ENCODE measurements at places on chromosomes 5 and 9. TPM values are rescaled to one million over a fixed set of nuclear protein-coding genes. Genes with fewer than 3 reads are reported as not detected.

DNA sequence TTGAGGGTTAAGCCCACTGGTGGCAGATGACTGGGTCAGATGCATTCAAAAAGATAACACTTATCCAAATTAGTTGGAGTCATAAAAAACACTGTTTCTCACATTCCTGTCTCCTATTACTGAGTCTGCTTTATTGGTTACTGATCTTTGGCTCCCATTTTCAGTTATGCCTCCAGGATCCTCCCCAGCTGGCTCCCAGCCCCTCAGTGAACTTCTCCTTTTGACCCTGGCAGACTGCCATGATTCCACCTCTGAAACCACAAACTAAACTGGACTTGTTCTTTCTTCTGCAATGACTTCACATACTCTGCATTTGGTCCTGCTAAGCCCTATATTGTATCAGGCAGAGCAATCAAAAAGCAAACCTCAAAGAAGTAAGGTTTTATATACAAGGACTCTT lies 860.8 kb upstream of the DMAC1 start:
- DNase-seq, result no peak

DNA sequence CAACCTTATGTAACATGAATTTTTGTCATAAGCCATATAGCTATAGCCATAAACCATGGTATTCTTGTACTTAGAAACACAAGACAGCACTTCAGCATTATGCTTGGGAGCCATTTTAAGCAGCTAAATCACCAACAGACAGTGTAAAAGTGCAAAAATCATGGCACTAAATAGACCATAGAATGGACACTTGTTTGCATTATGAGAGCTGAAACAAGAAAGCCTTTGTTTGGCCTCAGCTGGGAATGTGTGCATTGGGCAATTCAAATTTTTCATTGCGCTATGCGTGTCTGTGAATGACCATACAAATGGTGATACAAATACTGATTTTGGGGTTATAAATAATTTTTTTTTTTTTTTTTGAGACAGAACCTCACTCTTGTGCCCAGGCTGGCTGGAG lies 23.7 kb downstream of the KDM4C start:
- DNase-seq, result no peak

DNA sequence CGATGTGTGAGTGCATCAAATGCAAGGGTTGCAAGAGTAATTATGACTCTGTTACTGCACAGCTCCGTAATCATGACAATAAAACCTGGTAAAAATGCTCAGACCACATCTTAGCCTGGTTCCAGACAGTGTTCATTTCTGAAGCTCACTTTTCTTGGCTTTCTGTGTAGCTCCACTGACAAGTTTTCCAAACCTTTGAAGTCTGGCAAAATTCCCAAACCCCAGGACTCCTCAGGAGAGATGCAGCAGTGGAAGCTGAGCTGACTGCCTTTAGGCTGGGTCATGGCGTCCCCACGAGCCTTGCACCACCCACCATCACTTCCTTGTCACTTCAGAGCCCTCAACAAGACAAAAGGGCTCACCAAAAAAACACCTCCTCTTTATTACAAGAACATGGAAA lies 131.6 kb upstream of the TAS2R1 start:
- DNase-seq, result no peak

The NTRK2 gene
- 17.6 TPM for polyA plus RNA-seq

DNA sequence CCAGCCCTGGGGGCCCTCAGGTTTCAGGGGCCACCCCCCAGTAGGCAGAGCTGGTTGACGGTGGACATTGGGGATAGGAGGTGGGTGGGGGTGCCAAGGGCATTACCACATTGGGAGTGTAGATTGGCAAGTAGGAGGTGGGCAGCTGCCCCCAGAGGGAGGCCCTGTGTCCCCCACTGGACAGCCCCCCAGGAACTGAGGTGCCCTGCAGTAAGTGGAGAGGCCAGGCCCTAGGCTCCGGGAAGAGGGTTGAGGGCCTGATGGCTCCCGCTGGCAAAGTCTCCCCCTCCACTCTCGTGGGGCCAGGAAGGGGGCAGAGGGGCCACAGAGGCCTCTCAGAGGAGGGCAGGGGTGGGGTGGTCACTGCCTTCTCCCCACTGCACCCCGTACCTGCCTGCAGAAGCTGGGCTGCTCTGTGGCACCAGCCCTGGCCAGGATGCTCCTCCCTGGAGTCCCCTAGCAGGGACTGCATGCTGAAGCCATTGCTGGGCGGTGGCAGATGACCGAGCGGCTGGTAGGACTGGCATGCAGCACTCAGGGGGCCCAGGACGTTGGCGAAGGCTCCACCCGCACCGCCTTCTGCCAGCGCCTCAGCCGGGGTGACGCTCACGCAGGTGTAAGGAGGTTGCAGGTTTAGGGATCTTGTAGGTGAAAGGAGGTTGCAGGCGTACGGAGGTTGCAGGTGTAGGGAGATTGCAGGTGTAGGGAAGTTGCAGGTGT lies 89.6 kb upstream of the CACNA1B start:
- no peak for DNase-seq

The SLC36A3 gene
- not detected for polyA plus RNA-seq

GRCh38 chr5:129978270-129978669 lies 74.0 kb downstream of the CHSY3 start:
- no peak for DNase-seq

- no peak for DNase-seq
Measured at GRCh38 chr9:4108754-4109465, 191.0 kb downstream of the GLIS3 start.

DNA sequence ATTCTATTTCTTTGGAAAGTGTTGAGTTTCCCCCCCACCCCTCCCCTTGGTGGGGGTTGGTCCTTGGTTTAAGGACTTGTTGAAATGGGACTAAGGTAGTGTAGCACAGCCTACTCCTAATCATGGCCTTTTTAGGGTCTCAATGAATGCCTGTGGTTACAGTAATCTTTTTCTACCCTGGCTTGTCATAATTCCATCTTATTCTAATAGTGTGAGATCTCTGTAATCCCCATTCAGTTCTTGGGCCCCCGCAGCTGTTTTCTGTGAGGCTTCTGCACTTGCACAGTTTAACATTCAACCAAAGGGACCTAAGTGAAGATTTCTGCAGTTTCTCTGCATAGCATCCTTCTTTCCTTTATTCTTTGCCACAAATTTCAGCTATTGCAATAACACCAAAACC lies 30.7 kb downstream of the TNFSF15 start:
- no peak for DNase-seq
